ENCODE measurements at places on chromosomes 4 and X. TPM values are rescaled to one million over a fixed set of nuclear protein-coding genes. Genes with fewer than 3 reads are reported as not detected.

GRCh38 chr4:168503652-168504362 lies 7.0 kb downstream of the PALLD start:
- DNase-seq, result no peak
- no peak overlapping the region for H3K27ac ChIP-seq
- no peaks in the 10 kb centered on the region for H3K36me3 ChIP-seq
- no peaks in the 10 kb centered on the region for H3K4me1 ChIP-seq

The CXorf66 gene
- total RNA-seq, result not detected

- H3K4me1 ChIP-seq, result no peaks in the 10 kb centered on the region
- no peak overlapping the region for H3K27ac ChIP-seq
- peak; percentile 38 for DNase-seq
Measured at GRCh38 chr4:53490965-53491622, 100.2 kb downstream of the LNX1 start.

The CLIC2 gene
- total RNA-seq, result 18.4 TPM

The SH2D1A gene
- total RNA-seq, result 0.64 TPM

DNA sequence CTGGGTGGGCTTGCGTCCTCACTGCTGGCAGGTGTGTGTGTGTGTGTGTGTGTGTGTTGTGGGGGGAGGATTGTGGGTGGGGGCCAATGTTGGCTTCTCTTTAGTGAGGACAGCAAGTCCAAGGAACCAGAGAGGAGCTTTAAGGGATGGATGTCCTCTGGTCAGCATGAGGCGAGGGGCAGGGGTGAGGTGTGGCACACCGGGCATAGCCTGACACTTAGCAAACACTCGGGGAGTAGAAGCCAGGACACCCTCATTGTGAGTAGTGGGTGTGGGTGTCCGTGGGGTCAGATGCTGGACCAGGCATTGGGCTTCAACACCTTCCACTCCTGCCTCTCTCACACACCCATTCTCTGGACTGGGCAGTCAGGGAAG lies 2.8 kb downstream of the SORCS2 start:
- H3K27me3 ChIP-seq, result peaks cover 44% of the 10 kb centered on the region
- no peak overlapping the region for H3K27ac ChIP-seq
- DNase-seq, result peak; percentile 17

GRCh38 chr4:174559894-174560293 lies 37.6 kb upstream of the HPGD start:
- no peaks in the 10 kb centered on the region for H3K27me3 ChIP-seq
- no peaks in the 10 kb centered on the region for H3K4me1 ChIP-seq
- DNase-seq, result no peak

The PPEF2 gene
- not detected for total RNA-seq

- DNase-seq, result no peak
- peaks cover 13% of the 10 kb centered on the region for H3K4me1 ChIP-seq
- H3K27me3 ChIP-seq, result no peaks in the 10 kb centered on the region
- no peak overlapping the region for H3K27ac ChIP-seq
Measured at GRCh38 chr4:145730026-145730425, 50.1 kb downstream of the C4orf51 start.

The TEX13D gene
- total RNA-seq, result not detected

The GTPBP6 gene
- total RNA-seq, result 25.5 TPM

The TNMD gene
- 7.5 TPM for total RNA-seq

- H3K27ac ChIP-seq, result no peak overlapping the region
- peaks cover 4% of the 10 kb centered on the region for H3K4me1 ChIP-seq
- H3K4me3 ChIP-seq, result no peak overlapping the region
- no peak for DNase-seq
Measured at GRCh38 chr4:2910409-2910808, 52.8 kb downstream of the NOP14 start.

GRCh38 chrX:72203421-72203820 lies 21.9 kb downstream of the PIN4 start:
- DNase-seq, result no peak
- H3K36me3 ChIP-seq, result no peaks in the 10 kb centered on the region
- no peak overlapping the region for H3K27ac ChIP-seq
- H3K4me1 ChIP-seq, result no peaks in the 10 kb centered on the region
- H3K27me3 ChIP-seq, result peaks cover 22% of the 10 kb centered on the region

The POLN gene
- total RNA-seq, result 4.3 TPM

DNA sequence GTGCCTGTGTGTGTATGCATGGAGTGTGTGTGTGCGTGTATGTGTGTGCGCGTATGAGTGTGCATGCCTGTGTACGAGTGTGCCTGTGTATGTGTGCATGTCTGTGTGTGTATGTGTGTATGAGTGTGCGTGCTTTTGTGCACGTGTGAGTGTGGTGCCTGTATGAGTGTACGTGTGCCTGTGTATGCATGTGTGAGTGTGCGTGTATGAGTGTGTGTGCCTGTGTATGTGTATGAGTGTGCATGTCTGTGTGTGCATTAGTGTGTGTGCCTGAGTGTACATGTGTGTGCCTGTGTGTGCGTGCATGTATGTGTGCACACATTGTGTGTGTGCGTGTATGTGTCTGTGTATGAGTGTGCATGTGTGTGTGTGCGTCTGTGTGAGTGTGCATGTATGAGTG lies 5.7 kb downstream of the DOK7 start:
- no peak overlapping the region for H3K27ac ChIP-seq
- H3K36me3 ChIP-seq, result no peaks in the 10 kb centered on the region
- H3K27me3 ChIP-seq, result no peaks in the 10 kb centered on the region
- no peak overlapping the region for H3K4me3 ChIP-seq
- no peak for DNase-seq
- H3K4me1 ChIP-seq, result no peaks in the 10 kb centered on the region

The NSUN7 gene
- total RNA-seq, result 0.80 TPM

The CLNK gene
- not detected for total RNA-seq

GRCh38 chrX:30530606-30531005 lies 47.0 kb downstream of the TASL start:
- no peak overlapping the region for H3K4me3 ChIP-seq
- no peaks in the 10 kb centered on the region for H3K4me1 ChIP-seq
- H3K27ac ChIP-seq, result no peak overlapping the region
- DNase-seq, result no peak
- H3K36me3 ChIP-seq, result no peaks in the 10 kb centered on the region

- no peak overlapping the region for H3K27ac ChIP-seq
- H3K27me3 ChIP-seq, result no peaks in the 10 kb centered on the region
- no peaks in the 10 kb centered on the region for H3K36me3 ChIP-seq
- no peaks in the 10 kb centered on the region for H3K4me1 ChIP-seq
- H3K4me3 ChIP-seq, result no peak overlapping the region
Measured at GRCh38 chr4:61827907-61828391, 627.8 kb downstream of the ADGRL3 start.

- no peaks in the 10 kb centered on the region for H3K27me3 ChIP-seq
- DNase-seq, result no peak
- H3K36me3 ChIP-seq, result no peaks in the 10 kb centered on the region
- peak overlapping the region; percentile 80 for H3K27ac ChIP-seq
- peaks cover 7% of the 10 kb centered on the region for H3K4me1 ChIP-seq
Measured at GRCh38 chr4:185592845-185593488, 57.7 kb upstream of the PDLIM3 start.

- no peak for DNase-seq
- H3K27ac ChIP-seq, result no peak overlapping the region
- no peaks in the 10 kb centered on the region for H3K4me1 ChIP-seq
- no peaks in the 10 kb centered on the region for H3K27me3 ChIP-seq
Measured at GRCh38 chrX:8374041-8374825, 90.4 kb upstream of the VCX3B start.

DNA sequence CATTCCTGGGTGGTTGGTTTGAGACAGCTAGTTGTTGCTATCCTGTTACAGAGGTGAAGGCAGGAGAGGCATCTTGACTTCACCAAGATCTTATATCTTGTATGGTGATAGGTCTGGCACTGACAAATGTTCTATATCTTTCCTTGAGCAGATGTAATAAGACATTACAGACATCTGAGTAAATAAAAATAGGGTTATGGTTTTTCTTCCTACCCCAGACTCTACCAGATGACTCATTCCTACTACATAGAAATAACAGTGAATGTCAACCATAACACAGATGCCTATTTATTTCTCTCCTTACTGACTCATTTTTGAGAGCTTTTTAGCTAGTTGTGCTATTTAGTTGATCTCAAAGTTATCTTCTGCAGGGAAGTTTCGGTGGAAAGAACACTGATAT lies 21.9 kb downstream of the HNRNPH2 start:
- no peaks in the 10 kb centered on the region for H3K4me1 ChIP-seq
- no peaks in the 10 kb centered on the region for H3K27me3 ChIP-seq
- no peak for DNase-seq
- no peak overlapping the region for H3K4me3 ChIP-seq

The PAK3 gene
- 1.9 TPM for total RNA-seq

All from breast epithelium (tissue), 4 donors.